ENCODE measurements at places on chromosomes 5 and 9.

DNA sequence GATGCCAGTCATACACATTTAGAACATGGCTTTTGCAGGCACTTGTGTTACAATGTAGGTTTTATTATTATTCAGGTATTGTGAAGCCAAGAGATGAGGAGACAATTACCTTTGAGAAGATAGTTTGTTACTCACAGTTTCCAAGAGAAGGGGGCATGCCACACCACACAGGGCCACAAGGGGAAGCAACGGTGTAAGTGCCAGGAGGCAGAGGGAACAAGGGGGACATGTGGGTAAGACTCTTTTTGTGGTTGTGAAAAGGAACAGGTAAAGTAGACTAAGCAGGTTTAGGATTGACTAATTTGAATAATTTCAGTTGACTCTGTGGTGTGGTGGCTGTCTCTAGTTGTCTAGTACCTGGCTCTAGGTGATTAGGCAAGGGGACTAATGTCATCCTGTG, 191.2 kb downstream of the TRPM6 start:
- no peak for DNase-seq

DNA sequence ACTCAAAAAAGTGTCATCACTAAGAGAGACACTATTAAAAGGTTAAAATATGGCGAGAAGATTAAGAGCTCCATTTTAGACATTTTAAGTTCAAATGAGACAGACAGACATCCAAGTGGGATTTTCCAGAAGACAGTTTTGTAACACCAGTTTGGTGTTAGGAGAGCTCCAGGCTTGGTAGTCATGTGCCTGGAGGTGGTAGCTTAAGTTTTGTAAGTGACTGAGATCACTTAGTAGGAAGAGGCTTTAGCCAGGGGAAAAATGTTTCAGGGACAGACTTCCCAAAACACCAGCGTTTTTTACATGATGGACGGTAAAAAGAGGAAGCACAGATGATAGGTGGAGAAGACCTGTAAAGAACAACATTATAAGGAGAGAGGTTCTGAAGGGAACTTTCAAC, 150.3 kb downstream of the GIN1 start:
- no peak for DNase-seq

- DNase-seq = no peak
These were observed 23.3 kb upstream of the UGT3A2 start for GRCh38 chr5:36089989-36090388.

DNA sequence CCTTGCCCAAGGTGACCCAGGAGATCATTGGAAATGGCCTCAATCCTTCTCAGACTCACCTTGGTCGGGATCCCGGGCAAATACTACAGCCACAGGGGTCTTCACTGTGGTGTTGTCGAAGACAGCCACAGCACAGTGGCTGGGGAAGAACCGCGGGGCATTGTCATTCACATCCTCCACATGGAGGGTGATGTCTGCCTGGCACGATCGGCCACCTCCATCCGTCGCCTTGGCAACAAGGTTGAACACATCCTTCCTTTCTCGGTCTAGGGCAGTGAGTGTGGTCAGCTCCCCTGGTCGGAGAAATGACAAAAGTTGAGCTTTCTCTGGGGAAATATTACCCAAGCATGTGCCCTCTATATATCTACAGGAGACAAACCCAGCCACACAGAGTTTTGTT, 56.8 kb downstream of the FAT2 start:
- DNase-seq = no peak

DNA sequence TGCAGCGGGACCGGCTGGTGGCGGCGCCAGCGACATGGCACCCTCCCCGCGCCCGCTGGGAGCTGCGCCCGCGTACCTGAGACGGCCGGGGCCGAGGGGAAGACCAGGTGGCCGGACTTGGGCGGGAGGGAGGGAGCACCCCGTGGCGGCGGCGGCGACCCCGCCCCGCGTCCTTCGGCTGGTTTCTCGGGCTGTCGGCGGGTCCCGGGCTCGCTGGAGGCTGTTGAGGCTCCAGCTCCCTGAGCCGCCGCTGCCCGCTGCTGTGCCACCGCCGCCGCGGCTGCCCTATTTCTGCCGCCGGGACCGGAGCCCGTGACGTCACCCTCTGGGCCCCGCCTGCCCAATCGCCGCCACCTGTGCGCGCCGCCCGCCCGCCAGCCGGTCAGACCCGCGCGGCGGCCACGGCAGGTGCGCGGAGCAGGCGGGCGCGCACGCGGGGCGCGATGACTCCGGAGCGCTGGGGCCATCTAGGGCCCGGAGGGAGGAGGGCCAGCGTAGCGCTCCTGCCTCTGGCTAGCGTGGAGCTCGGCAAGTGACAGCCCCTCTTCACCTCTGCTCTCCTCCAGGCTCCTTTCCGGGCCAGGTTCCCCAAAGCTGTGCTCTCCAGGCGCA, at the start of gene FSTL4:
FSTL4 (minus strand) TSS at position 293 of the 612 bp plus-strand sequence.
- no peak for DNase-seq

Measured in stimulated activated CD4-positive, alpha-beta T cell treated with anti-CD3 and anti-CD28 coated beads, TNF-alpha, amount 100 ng/mL, for 24 hours (primary cell).